ENCODE measurements at places on chromosomes 3 and 15.
A peak's percentile ranks its signal among the peaks of the same experiment; 100 is the strongest.

DNA sequence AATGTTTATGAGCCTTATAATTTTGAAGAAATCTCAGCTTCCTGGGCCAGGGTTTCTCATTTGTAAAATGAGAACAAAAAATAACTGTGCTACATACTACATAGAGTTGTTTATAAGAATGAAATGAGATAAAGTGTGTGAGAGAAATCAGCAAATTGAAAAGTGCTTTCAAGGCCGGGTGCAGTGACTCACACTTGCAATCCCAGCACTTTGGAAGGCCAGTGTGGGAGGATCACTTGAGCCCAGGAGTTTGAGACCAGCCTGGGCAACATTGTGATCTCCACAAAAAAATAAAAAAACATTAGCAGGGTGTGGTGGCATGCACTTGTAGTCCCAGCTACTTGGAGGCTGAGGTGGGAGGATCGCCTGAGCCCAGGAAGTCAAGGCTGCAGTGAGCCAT lies 22.4 kb downstream of the FOXB1 start:
- no peak for DNase-seq

DNA sequence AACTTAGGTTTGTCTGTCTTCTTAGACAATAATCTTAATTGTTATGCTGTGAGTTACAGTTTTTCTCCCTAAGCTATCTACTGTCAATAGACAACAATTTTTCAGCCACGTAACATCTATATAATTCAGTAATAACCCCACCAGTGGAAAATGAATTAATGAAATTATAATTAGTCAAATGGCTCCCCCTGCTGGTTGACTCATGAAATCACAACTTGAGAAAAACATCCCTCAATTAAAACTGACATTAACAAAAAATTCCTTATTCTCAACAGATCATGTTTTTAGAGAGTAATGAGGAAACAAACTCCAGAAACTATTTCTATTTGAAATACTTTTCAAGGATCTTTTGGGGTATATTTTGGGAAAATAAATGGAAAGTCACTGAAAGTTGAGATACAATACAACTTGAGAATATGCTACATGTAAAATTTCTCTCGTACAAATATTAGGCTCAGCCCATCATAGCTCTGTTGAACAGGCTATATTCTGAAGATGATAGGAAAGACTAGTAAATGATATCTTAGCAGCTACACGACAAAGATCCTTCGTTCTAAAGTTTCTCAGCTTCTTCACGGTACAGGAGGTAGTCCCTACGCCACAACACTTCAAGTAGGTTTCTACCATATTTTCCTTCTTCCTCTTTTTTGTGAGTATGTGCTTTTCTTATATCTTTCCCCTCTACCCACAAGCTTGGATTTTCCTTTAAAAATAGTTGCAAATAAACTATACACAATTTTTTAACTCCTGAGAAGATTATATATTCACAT lies 20.7 kb downstream of the PPP1R2 start:
- DNase-seq = peak; percentile 68

DNA sequence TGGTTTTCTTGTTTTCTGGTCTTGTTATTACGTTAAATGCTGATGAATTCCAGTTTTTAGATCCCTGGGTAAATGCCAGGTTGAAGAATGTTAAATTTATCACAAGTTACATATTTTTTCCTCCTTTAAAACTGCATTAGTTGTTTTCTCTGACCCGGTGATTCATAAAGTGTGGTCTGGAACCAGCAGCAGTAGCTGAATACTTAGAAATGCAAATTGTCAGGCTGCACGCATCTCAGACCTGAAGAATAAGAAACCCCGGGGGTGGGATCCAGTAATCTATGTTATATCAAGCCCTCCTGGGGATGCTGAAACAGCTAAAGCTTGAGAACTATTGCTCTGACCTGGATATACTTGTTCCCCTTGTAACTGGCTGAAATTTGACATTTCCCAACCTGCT lies 69.1 kb downstream of the PEX5L start:
- no peak for DNase-seq

GRCh38 chr3:143753456-143753855 lies 94.8 kb downstream of the SLC9A9 start:
- no peak for DNase-seq

- DNase-seq = peak; percentile 40
Observed at GRCh38 chr15:68930268-68931022, at the start of gene SPESP1. TSS of gene SPESP1 (plus strand) at chr15:68930525. CDS start at chr15:68930654, 129 bp downstream.

All from CD4-positive, alpha-beta T cell treated with Interleukin-4 for 1 hour (primary cell).